ENCODE measurements at places on chromosomes 16 and 17. TPM values are rescaled to one million over a fixed set of nuclear protein-coding genes. Genes with fewer than 3 reads are reported as not detected.

DNA sequence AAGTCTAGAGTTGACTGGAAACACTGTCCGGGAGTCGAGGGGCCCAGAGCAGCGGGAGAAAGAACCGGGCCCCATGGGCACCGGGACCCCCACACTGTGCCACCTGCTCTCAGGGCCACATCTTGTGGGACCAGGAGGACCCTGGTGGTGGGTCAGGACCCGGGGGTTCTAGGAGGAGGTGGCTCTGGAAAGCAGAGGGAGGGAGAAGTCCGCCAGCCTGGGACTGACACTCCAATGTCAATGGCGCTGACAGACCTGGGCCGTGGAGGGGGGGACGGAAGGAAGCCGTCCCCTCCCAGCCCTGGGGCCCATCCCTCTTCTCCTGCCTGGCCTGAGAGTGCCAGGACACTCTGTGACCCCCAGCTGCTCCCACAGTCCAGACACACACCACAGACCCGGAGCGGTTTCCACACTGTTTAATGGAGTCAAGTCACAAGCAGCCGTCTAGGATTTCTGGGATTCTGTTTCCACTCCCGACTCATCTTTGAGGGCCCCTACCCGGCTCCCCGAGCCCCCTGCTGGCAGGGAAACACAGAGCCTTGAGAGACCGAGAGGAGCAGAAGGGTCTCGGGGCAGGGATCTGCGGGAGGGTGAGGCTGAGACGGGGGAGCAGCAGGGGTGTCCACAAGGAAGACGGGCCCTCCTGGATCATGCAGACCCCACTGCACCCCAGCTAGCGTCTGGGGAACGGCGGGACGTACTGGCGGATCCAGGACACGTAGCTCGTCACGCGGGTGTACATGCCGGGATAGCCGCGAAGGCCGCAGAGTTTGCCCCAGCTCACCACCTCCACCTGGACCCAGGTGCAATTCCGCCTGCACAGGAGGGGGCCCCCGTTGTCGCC is 23.5 kb upstream of the UBE2I start:
- DNase-seq, result no peak

Gene RNF112
- not detected for total RNA-seq

DNA sequence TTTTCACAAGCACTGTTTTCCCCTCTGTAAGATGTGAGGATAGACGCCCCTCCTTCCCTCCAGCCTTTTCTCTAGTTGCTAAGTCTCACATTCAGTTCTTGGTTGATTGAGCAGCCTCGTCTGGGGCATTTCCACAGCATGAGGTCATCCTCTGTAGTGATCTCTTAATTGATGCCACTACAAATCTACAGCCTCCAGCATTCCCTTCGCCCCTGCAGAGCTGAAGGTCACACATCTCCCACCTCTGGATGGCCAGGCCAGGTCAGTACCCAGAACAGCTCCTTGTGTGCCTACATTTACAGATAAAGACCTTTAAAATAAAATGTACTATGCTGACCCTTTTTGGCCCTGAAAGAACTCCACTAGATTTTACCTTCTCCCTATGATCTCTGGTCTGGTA is 32.5 kb upstream of the CDH11 start:
- DNase-seq, result no peak

Gene MRPS7
- 93.5 TPM for total RNA-seq

DNA sequence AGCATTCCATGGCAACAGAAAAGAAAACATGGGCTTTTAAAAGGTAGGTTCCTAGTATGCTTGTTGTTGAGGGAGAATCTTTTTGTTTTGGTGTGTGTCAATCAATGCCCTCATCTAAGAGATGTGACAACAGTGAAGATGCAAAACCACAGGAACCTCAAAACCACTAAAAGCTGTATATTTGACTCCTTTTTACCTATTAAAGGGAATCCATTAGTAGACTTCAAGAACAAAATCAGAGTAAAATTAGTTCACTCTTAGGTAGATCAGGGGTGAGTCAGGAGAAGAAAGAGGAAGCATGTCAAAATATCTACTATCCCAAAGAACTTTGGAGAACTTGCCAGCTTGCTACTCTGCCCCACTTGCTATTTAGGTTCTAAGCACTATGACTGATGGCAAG is 89.1 kb downstream of the CDK5R1 start:
- no peak for DNase-seq

GRCh38 chr17:82172486-82173160 is 40.0 kb downstream of the CCDC57 start:
- DNase-seq, result no peak

GRCh38 chr16:11402051-11402744 is 56.9 kb downstream of the RMI2 start:
- no peak for DNase-seq

DNA sequence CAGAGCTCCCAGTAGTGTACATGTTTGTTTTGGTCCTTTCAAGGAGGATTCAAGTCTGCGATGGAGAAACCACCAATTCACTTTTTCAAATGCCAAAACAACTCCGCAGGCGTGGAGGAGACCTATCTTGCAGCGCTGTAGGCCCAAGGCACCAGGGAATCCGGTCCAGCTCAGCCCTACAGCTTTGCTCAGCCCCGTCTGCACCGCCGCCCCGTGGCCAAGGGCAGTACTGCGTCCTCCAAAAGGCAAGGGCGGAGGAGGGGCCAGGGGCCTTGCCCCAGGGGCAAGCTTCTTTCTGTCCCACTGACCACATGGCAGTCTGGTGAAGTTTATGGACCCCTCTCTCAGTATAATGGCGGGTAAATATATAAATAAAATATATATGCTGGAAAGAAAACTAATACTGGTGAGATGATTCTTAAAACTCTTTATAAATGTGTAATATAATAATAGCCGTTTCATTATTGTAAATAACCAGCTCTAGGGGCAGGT is 709 bp upstream of the CD300LG start:
- DNase-seq, result peak; percentile 78

Gene MXRA7
- total RNA-seq, result 14.8 TPM

DNA sequence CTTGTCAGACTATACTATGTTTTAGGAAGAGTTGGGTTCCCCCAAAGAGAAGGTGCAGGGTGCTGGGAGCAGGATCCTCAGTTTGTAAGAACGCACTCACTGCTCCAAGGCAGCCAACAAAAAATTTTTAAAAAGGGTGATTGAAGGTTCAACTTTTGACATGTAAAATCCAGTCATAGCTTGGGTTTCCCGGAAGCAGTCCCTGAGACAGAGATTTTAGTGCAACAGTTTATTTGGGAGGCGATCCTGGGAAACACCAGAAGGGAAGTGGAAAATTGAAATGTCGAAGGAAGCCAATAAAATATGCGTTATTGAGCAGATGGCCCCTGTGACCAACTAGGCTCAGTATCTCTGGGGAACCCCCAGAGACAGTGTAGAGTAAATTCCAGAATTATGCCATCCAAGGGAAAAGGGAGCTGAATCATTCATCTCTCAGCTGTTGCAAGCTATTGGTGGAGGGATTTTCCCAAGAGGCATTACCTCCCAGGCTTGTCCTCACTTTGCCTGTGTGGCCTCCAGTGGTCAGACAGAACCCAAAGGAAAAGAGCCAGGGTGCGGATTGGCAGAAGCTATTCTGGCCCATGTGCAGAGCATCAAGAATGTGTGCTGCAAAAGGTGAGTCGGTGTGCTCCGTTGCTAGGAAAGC is 72.9 kb downstream of the HS3ST3B1 start:
- DNase-seq, result no peak

DNA sequence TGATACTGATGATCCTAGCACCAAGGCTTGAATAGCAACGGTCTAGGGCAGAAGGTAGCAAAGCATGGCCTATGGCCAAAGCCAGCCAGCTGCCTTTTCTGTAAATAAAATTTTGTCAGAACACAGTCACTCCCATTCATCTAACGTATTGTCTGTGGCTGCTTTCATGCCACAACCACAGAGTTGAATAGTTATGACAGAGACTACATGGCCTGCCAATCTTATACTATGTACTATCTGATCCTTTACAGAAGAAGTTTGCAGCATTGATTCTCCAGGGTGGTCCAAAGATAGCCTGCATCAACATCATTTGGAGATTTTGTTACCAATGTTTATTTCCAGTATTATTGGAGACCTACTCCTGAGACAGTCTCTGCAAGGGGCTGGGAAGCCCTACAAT is 19.9 kb upstream of the MMD start:
- no peak for DNase-seq

DNA sequence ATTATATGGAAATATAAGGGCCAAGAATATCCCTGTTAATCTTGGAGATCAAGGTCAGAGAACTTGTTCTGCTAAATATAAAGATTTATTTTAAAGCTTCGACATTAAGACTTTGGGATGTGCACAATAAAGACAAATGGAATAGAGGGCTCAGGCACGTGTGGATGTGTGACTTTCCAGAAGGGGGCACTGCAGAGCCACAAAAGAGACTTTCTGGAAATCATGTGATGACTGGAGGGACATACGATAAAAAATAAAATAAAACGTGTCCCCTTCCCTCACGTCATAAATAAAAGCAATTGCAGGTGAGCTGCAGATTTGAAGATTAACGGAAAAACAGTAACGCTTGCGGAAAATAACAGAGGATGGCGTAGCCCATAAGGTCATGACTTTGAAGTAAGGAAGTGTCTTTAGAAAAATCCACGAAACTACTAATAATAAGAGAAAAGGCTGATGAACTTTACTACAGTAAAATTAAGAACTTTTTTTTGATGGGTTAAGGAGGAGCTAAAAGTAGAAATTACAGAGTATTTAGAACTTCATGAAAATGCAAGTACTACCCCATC is 9.4 kb upstream of the ENGASE start:
- DNase-seq, result peak; percentile 55

- DNase-seq, result no peak
Observed at GRCh38 chr16:85900027-85900792, 1.2 kb downstream of the IRF8 start.

DNA sequence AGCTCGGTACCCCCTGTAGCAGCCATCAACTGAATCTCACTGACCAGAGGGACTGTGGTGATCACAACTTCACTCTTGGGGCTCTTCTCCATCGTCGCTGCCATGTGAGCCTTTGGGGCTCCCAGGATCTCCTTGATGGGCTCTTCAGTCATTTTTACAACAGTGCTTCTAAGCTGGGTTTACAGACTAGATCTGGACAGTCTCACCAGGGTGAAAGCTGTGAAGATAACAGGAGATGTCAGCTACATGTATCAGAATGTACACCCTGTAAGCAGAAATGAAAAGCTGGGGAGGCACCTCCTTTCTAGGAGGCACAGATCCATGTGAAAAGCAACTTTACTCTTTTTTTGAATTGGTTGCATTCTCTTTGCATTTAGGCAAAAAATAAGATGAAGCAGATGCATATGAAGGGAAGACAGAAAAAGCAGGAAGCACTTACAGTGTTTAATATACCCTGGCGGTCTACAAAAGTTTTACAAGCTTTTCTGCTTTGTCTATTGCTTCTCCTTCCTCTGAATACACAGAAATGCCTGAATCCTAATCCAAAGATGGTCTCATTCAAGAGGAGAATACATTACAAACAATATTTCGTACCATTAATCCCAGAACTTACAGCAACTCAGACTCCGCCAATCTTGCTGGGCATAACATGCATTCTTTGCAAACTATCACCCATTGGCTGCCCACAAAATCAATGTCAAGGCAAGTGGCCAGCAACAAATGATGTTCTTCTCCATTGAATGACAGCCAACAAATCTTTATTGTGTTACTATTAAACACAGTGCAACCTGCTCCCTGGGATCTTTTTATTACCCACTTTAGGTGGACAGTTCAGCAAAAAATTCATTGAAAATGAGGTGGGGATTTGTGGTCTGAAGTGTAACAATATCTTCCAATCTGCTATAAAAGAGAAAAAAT is 1.5 kb downstream of the TMEM100 start:
- no peak for DNase-seq

Gene C17orf75
- 31.0 TPM for total RNA-seq

GRCh38 chr16:2709588-2709984 is 10.4 kb downstream of the PRSS27 start:
- no peak for DNase-seq
